ENCODE measurements at places on chromosomes 6 and 20. TPM values are rescaled to one million over a fixed set of nuclear protein-coding genes. Genes with fewer than 3 reads are reported as not detected.

ARMC12 gene
- not detected for total RNA-seq

GABRR2 gene
- 0.14 TPM for total RNA-seq

SEMG1 gene
- total RNA-seq = not detected

MCM9 gene
- total RNA-seq = 7.8 TPM

CCDC28A gene
- 9.3 TPM for total RNA-seq

TMEM244 gene
- not detected for total RNA-seq

IGF2R gene
- total RNA-seq = 68.4 TPM

MEP1A gene
- total RNA-seq = not detected

CALHM6 gene
- 1.8 TPM for total RNA-seq

ERVFRD-1 gene
- total RNA-seq = not detected

DNA sequence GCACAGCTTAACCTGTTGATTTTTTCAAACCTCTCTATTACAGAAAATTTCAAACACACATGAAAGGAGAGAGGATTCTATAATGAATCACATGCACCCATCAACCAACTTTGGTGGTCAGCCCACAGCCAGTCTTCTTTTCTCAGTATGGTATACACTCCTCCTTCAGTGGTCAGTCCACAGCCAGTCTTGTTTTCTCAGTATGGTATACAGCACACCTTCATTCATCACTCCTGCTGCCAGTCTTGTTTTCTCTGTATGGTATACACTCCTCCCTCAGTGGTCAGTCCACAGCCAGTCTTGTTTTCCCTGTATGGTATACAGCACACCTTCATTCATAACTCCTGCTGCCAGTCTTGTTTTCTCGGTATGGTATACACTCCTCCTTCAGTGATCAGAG, 67.8 kb downstream of the SYNDIG1 start:
- no peak for DNase-seq

DNA sequence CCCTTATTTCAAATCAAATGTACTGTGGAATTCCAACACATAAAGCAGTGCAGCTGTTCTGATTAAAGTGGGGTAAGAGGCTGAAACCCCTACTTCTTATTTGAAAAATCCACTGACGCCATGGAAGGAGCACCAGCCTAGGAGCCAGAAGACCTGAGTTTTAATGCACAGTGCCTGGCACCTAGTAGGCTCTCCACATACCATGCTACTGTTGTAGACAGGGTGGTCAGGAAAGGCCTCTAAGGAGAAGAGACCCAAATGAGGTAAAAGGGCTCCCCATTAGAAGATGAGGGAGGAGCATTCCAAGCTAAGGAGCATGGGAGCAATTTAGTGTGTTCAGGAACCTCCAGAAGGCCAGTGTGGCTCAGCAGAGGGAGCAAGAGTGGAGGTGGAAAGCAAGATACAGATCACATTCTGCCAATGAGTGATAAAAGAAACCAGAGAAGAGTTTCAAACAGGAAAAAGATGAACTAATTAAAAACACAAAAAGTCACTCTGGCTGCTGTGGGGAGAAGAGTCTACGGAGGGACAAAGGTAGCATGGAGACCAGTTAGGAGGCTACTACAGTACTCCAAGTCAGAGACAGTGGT, 11.8 kb upstream of the ZNF76 start:
- DNase-seq = no peak

GRCh38 chr6:131510094-131510493, 62.9 kb upstream of the ARG1 start:
- DNase-seq = no peak

- no peak for DNase-seq
Measured at GRCh38 chr6:24840187-24840586, 41.5 kb upstream of the ARMH2 start.

DNA sequence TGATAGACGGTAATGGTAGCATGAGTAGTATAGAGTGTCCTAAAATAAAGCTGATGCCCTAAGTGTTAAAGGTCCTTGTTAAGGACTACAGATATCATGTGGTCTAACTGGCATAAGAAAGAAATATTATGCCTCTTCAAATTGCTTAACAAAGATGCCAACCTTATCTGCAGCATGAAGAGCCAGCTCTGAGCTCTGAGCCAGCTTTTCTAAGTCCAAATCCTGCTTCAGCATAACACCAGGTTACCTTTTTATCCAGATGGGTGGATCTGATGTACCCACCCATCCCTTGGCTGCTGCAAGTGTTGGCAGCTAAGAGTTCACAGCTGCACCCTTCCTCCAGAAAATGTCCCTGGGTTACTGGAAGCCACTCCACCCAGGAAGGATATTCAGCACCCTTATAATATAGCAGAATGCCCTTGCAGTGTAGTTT, 83.8 kb downstream of the TENT5A start:
- DNase-seq = peak; percentile 9

DNA sequence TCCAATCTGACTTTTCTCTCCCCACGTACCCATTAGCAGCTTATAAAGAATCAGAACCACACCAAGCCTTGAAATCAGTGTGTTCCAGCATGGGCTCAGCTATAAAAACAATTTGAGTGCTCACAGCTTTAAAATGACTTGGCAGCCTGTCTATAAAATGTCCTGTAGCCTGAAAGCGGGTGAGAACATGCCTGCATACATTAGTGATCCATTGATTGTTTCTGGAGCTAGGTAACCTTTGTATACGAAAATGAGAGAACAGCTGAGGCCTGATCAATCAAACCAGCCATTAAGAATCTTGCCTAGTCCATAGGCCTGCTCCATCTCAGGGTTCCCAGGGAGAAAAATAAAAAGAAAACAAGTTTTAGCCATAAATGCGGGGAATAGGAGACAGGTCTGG, 245.8 kb upstream of the SULF2 start:
- DNase-seq = no peak

DNA sequence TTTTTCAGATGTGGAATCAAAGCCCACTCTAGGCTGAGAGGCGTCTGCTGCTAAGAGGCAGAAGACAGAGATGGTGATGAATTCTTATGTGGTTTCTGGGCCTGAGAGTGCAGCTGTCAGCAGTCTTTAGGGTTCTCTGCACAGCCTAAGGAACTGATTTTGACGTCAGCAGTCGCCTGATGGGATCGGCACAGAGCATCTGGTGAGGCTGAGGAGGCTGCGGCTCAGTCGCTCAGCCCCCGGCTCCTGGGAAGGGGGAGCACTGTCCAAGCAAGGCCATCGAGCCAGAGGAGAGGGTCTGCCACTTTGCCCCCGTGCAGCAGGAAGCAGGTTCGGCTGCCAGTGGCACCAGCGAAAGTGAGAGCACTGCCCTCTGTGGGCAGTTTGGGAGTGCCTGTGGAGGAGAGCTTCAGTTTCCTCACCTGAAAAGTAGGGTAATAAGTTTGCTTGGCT, 92.5 kb downstream of the TCP11 start:
- DNase-seq = peak; percentile 55

DNA sequence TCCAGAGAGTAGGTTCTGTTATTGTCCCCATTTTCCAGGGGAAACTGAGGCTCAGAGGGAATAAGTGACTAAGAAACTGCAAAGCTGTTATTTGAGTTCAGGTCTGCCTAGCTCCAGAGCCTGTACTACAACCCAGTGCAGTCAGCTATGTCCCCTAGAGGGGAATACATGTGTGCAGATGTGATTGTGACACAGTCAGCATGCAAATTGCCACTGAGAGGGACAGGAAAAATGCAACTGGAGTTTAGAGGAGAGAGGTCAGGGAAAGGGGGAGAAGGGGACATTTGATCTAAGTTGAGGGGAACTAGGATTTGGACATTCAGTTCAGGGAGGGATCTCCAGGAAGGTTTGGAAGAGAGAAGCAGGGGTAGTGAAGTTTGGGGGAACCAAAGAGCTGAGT, 38.6 kb upstream of the EPB41L1 start:
- DNase-seq = no peak

DNA sequence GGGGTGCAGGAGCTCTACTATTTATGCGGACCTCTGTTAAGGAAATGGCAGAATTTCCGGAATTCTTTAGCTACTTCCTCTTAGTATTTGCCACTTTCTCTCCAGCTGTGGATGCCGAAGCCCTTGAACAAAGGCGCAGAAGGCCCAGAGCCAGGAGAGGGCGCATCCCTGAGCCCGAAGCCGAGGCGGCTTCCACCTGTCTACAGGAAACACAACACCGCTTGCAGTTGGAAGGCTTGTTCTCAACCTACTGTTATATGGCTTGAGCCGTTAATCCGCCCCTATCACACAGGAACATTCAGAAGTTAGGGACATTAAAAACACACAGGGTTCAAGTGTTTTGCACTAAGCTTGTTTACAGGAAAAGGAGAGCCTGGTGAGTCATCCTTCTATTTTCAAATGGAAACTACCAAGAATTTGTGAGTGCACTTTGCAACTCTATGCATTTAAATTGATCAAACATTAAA, 417.1 kb downstream of the BCKDHB start:
- DNase-seq = peak; percentile 7

DNA sequence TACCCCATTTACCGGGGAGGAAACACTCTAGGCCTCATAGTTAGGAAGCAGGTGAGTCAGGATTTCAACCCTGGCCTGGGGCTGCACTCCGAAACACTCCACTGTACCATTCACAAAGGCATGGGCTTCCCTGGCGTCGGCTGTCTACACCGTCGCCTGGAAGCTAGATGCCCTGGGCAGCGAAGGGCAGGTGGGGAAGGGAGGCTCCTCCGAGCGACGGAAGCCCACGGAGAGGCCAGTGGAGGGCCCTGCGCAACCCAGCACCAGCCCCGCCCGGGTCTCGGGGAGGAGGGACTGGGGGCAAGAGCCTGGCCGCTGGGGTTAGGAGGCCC, 16.1 kb downstream of the SDCBP2 start:
- no peak for DNase-seq

DNA sequence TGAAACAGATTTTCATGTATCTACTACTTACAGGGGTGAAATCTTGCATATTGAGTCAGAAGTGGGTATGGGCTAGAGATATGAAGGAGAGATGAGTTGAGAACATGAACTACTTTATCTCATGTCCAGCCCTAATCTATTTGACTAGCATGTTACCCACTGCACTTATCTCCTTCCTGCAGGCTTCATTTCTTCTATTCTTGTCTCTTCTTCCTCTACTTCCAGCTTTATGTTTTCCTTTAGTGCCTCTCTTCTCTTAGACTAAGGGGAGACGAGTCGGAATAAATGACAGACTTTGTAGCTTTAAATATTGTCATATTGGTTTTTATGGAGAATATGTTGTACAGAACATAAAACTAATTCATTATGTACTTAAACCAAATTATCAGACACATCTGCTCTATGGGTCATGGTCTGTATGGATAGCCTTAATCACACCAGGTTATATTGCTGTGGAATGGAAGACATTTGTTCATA, 5.3 kb downstream of the RAB32 start:
- DNase-seq = no peak

GRCh38 chr20:38985603-38986170, 23.5 kb downstream of the DHX35 start:
- no peak for DNase-seq

- DNase-seq = no peak
Measured at GRCh38 chr20:42747765-42748411, 441.8 kb downstream of the PTPRT start.

DNA sequence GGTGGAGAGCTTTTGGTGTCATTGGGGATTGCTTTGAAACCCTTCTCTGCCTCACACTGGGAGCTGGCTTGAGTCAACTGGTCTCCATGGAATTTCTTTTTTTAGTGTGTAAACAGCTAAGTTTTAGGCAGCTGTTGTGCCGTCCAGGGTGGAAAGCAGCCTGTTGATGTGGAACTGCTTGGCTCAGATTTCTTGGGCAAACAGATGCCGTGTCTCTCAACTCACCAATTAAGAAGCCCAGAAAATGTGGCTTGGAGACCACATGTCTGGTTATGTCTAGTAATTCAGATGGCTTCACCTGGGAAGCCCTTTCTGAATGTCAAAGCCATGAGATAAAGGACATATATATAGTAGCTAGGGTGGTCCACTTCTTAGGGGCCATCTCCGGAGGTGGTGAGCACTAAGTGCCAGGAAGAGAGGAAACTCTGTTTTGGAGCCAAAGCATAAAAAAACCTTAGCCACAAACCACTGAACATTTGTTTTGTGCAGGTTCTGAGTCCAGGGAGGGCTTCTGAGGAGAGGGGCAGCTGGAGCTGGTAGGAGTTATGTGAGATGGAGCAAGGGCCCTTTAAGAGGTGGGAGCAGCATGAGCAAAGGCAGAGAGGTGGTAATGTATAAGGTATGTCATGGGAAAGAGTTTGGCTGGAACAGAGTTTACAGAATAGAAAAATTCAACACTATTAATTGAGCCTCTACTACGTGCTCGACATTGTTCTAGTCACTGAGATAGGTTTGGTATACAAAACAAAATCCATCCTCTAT, 31.2 kb downstream of the SRSF3 start:
- DNase-seq = no peak

DNA sequence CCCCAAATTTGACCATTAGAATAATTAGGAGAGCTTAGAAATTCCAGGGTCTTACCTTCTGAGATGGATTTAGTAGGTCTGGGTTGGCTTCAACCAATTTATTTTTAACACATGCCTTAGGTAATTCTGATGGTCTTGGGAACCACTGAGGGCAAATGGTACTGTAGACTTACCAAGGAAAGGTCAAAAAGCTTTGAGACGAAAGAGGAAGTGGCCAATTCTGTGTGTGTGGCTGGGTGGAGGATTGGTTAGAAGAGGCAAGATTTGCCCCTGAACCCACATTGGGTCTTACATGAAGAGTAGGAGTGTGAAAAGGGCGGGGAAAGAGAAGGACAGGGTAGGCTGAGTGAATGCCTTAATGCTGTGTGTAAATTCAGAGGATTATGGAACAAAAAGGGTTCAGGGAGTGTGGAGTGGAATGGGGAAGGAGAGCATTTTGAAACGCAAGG, 2.7 kb downstream of the ITCH start:
- no peak for DNase-seq

GRCh38 chr6:166763606-166764472, 136.8 kb upstream of the RPS6KA2 start:
- DNase-seq = no peak

DNA sequence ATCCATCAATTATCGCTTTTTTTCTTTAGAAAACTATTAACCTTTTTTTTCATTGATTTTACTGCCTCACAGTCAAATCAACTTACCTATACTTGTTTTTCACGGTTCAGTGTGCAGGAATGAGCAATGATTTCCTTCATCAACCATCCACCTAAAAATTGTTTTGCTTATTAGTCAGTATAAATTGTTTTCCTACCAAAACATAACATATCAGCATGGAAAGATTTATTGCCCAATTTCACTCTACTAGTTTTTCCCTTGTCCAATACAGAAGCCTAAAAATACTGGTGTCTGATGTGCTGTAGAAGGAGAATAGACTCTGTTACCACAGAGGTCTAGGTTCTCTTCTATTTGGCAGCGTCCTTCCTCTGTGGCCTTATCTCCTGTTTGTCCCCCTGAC, 558.2 kb upstream of the CITED2 start:
- DNase-seq = no peak

GRCh38 chr6:31216208-31216898, 45.9 kb upstream of the POU5F1 start:
- DNase-seq = no peak

- DNase-seq = no peak
Measured at GRCh38 chr6:148200293-148200692, 142.3 kb upstream of the SASH1 start.
